ENCODE measurements at places on chromosomes 2 and 18.

DNA sequence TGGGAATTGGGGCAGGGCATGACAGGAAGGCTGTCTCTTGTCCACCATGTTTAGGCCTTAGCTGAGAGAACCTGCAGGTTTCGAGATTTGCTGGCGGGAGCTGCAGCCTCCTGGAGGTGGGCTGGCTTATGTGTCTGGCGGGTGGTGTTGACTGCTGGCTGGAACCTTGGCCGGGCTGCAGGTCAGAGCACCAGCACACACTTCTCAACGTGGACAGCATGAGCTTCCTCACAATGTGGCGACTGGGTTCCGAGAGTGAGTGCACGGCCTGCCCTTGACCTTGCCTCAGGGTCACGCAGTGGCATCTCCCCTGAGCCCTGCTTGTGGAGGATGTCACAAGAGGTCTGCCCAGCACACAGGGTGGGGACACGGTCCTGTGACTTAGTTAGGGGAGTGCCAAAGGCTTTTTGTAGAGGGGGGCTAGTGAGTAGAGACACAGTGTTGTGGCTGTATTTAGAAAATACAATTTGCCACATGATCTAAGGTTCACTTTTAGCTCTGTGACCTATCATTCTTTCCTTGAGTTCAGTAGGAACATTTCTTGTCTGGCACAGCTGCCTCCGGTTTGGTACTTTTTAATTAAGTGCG is 134.8 kb downstream of the SEPTIN10 start:
- DNase-seq: no peak

DNA sequence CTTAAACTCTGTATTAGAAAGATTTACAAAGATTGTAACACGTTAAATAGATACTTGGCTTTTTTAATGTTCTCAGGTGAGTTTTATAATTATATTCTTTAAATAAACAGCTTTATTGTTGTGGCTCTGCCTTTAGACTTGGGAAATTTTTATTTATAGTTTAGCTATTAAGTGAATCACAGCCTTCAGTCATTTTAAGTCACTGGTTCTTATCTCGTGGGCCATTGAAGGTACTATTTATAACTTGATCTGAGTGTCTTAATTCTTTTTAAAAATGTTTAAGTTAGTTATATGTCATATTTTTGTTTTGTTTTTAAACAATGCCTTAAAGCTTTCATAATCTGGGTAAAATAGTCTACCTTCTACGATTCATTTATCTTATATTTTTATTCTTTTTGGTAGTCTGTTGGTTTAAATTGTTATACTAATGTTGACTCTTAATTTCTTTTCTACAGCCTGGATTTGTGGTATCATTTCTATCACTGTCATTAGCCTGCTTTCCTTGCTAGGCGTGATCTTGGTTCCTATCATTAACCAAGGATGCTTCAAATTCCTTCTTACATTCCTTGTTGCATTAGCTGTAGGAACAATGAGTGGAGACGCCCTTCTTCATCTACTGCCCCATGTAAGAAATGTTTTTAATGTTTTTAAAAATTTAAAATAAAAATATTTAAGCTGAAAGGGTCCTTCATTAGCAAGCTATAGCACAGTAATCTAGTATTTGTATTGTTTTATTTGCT is 49.3 kb downstream of the SLC39A10 start:
- peak; percentile 75 for DNase-seq

DNA sequence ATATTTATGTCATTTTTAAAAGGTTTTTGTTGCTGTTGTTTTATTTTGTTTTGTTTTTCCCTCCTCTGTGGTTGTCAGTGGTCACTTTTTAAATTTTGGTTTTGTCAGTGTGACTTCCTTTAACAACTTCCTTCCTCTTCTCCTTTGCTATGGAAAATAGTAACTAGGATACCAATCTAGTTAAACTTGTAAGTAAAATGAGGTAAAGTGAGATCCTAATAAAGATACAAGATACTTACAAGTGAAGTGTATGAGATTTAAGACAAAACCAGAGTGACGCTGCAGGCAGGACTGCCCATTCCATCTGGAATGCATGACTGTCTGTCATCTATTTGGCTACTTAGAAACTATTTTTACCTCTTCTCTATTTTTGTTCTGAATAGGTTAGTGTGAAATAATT is 30.6 kb upstream of the CREB1 start:
- no peak for DNase-seq

GRCh38 chr2:175621821-175622220 is 380.2 kb downstream of the LNPK start:
- no peak for DNase-seq

DNA sequence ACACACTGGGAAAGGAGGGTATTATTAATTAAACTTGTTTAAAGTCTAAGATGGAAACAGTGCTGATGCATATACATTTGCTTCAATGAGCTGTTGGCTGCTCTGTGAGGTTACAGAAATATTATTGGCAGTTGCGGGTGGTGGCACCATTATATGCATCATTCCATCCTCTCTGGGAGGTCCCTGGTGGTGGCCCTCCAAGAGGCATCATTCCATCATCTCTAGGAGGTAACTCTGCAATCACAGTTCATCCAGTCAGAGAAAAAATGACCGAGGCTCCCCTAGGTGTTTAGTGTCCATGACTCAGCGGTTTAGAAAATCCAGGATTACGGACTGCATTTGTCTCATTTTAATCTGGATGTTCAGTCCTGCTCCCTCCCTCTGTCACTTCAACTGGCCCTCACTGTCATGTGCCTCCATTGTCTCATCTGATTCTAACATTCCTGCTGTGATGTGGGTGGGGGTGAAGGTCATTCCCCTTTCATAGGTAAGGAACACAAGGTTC is 15.4 kb downstream of the AFF3 start:
- no peak for DNase-seq

DNA sequence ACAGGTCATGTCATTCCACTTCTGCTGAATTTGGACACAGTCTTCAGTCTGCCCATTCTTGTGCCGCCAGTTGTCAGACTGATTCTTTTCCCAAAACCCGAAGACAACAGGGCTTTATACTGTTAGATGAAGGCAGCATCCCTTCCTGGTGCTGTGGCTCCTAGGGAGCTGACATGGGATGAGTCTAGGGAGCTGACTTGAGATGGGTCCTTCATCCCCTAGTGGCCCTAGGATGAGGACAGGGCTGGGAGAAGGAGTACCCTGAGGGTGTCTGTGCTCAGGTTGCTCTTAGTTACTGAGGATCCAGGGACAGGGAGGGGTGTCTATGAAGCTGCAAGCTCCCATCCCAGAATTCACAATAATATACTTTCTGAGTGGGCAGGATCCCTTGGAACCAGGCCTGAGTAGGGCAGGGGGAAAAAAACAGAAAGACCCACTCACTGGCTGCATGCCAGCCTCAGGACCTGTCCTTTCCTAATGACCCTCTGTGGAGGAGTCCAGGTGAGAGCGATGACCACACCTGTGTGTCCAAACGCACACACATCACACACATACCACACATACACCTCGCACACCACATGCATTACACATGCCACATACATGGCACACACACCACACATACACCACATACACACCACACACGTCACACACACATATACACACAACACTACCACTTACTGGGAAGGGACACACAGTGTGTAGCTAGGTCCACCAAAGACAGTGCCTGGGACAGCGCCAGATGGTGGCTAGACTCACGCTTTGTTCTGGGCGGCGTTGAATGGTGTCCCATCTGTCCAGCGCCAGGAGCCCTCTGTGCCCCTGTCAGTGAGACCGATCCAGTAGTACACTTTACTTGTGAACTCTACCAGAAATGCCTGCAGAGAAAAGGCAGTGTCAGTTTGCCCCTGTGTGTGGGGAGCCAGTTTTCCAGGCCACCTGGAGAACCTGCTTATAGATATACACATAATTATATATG is 11.1 kb downstream of the CLEC4F start:
- DNase-seq: no peak

- DNase-seq: peak; percentile 17
Observed at GRCh38 chr2:53490659-53491058, 276.9 kb upstream of the CHAC2 start.

DNA sequence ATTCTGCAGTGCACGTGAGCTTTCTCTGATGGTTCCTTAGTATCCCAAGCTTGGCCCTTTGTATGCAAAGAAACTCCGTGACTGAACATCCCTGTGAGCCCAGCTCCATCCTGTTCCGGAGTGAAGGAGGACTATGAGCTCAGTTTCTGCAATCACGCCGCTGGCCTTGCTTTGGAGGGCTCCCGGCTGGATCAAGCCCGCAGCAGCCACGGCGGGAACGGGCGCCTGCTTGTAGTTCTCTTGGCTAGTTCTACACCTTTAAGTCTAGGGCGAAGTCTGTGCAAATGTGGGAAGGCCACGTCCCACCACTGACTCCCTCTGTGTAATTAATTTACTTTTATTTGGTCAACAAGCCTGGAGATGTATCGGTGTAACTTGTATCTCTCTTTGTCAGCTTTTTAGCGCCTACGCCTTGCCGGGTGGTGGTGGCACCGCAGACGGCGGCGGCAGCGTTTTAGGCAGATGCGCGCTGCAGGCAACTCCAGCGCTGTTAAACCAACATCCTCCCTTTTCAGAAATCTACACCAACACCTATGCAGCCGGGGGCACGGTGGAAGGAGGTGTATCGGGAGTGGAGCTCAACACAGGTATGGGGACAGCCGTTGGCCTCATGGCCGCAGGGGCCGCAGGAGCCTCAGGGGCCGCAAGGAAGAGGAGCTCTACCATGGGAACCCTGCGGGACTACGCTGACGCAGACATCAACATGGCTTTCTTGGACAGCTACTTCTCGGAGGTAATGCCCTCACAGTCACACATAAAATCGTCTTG is 34.3 kb downstream of the DSG4 start:
- no peak for DNase-seq

- DNase-seq: no peak
Observed at GRCh38 chr2:195316486-195316885, 340.5 kb upstream of the SLC39A10 start.

GRCh38 chr18:50125456-50125855 is 69.5 kb downstream of the MYO5B start:
- peak; percentile 71 for DNase-seq

DNA sequence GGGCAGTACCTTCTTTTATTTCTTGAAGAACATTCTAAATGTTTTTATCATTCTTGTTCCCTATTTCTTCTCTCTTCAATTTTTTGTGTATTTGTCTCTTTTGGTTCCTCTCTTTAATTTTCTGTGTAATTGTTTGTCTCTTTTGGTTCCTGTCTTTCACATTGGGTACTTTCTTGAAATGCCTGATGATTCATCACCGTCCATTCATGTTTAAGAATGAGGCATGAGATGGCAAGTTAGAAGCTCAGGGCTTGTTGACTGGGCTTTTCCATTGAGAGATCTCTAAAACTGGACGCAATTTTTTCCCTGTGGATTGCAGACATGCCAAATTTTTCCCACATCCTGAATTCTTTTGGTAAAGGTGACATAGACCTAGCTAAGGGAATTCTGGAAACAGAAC is 33.7 kb upstream of the IL1R2 start:
- DNase-seq: peak; percentile 86

DNA sequence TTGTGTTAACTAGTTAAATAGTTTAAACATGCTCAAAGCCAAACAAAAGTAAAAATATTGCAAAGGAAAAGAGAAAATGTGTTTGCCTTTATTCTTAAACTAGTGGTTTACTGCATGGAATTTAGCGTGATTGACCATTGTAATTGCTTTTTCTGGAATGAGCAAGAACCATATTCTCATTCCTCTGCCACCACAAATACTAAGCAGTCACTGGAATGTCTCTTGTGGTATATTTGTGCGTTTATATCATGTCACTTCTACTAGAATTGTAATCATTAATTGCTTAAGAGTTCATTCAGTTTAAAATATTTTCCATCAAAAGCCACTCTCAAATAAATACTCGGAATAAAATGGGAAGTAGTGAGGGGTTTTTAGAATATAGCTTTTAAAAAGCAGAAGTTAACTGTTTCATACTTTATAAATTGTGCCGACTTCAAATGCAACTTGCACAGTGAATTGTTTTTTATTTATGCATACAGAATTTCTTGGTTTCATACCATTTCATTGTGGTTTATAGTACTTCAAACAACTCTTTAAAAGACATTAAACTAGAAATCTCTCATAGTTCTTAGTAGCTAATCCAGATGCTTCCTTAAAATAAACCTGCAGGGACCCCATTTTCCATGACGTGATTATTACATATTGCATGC is 288.1 kb downstream of the EPHA4 start:
- peak; percentile 84 for DNase-seq

DNA sequence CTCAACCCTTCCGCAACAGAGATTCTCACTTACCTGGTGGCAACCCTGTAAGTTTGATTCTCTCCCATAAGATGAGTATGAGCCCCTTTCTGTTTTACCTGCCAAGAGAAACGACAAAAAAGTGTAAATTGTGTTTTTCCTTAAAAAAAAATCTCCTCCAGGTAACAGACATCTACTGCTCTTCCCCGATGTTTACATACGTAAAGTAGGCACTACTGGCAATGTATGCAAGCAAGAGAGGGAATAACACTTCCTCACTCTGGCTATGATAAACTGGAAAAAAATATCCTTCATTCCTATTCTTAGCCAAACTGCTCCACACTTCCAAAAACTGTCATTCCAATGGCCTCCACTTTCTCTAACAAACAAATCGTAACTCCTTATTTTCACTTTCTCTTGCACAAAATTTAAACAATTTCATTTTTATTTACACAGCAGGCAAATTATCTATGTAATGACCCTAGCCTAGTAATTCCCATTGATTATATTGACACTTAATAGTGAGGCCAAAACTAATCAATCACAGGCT is 184.5 kb downstream of the TCF4 start:
- no peak for DNase-seq
